Amygdala (tissue), 56 donors: ENCODE measurements at places on chromosomes 6 and 20.

GRCh38 chr20:35598476-35598875 lies 17.2 kb upstream of the SPAG4 start:
- DNase-seq, result no peak

DNA sequence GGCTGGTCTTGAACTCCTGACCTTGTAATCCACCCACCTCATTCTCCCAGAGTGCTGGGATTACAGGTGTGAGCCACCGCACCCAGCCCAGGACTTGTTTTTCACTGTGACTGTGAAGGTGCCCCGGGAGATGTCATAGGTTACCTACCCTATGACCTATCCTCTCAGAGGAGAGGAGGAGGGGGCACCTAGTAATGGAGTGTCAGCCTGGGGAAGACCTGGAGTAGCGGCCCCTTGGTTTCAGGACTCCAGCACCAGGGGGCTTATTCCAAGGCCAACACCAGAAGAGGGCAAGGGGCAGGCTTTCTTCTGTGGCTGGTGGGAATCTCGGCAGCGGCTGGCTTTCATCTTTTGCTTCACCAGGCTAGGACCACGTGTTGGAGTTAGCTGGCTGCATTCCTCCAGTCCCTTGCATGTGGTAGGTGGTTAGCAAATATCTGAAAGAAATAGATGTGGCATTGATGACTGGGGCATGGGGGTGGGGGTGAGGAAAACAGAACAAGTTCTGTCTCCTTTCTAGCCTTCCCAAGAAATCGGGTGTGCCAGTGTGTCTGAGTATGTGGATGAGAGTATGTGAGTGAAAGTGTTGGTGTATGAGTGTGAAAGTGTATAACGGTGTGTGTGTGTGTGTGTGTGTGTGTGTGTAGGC lies 7.9 kb upstream of the ITPR3 start:
- no peak for DNase-seq

- DNase-seq, result no peak
These were observed 181.6 kb upstream of the SYNCRIP start for GRCh38 chr6:85824329-85824728.

- DNase-seq, result no peak
These were observed 643.5 kb upstream of the ID4 start for GRCh38 chr6:19193624-19194023.

GRCh38 chr20:50304501-50304856 lies 113.8 kb downstream of the CEBPB start:
- DNase-seq, result no peak

DNA sequence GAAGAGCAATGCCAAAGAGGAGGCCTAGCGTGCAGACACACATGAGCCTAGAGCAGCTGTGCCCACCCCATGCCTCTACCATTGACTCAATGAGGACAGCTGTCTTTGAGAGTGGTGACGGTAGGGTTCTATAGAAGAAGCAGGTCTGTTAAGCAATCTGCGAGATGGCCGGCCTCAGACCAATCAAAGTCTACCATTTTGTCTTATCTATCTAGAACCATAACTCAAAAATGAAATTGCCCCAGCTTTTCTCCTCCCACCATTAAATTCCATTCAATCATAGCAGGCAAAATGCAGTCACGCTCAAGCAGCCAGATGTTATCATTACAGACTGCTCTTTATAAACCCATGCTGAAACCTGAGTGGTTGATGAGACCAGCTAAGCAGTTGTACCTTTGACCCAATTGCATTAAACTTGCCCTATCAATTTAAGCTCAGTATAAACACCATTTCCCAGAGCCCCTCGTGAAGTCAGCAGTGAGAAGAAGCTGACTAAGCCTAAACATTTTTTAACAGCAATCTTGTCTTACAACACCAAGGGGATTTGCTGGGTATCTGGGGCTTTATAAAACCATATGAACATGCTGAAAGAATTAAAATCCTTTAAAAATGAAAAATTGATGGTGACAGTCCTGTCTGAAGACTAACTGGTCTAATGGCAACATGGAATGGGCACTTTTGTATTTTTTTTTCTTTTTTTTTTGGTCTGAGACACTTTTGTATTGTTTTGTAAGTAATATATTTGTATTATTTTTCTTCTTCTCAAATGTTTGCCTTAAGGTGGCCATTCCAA lies 57.5 kb downstream of the FOXC1 start:
- no peak for DNase-seq

DNA sequence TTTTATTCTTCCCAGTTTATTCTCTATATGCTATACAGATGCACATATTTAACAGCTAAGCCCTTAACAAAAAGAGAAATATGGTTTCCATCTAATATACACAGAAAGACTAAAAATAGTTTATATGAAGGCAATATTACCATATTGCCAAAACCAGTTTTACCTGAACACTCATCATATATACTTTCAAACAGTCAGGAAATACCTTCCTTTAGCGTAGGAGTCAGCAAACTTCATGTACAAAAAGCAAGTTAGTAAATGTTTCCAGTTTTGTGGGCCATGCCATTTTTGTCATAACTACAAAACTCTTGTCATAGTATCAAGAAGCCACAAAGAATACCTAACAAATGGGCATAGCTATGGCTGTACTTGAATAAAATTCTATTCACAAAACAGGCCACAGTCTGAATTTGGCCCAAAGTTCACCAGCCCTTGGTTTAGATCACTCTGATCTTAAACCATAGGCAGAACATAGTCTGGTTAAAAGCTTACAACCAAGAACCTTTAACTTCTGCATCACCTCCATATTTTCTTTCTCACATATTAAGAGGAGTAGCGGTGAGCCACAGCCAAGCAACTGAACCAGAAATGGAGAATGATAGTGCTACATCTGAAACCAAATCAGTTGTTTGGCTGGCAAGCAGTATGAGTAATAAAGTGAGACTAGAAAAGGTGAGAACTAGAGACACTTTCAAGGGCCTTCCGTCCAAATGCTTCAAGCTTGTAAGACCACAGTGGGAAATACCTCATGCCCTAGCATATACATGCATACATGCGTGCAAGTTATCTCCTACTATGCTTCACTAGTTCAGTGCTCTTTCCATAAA lies 116.6 kb downstream of the PTPRK start:
- no peak for DNase-seq

- no peak for DNase-seq
These were observed 16.7 kb downstream of the TRAPPC3L start for GRCh38 chr6:116528780-116529179.

DNA sequence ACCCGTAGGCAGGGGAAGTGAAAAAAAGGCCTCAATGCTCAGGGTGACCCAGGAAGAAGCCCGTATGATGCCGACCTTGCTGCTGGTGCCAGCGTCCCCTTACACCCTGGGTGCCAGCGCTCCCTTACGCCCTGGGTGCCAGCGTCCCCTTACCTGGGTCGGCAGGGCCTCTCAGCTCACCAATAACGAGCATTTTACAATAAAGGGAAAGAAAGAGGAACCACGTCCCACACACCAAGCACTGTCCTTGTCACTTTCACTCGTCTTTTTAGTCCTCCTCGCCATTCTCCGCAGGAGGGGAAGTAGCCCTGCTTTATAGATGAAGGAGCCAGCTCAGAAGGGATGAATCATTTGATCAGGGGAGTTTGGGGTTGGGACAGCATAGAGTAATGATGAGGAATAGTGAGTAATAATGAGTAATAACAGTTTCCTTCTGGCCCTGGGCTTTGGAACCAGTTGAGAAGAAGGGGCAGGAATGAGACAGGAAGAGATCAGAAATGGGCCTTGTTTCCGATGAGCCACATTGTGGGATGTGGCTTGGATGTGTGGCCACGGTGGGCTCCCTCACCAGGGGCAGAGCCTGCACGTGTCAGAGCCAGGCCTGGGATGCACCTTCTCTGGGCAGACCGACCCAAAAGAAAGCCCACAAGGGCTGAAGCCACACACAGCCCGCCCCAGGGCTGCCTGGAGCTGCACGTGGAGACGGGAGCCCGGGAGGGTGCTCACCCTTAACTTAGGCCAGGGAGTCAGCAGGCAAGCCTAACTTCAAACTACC lies 75.7 kb downstream of the SYNJ2 start:
- no peak for DNase-seq

DNA sequence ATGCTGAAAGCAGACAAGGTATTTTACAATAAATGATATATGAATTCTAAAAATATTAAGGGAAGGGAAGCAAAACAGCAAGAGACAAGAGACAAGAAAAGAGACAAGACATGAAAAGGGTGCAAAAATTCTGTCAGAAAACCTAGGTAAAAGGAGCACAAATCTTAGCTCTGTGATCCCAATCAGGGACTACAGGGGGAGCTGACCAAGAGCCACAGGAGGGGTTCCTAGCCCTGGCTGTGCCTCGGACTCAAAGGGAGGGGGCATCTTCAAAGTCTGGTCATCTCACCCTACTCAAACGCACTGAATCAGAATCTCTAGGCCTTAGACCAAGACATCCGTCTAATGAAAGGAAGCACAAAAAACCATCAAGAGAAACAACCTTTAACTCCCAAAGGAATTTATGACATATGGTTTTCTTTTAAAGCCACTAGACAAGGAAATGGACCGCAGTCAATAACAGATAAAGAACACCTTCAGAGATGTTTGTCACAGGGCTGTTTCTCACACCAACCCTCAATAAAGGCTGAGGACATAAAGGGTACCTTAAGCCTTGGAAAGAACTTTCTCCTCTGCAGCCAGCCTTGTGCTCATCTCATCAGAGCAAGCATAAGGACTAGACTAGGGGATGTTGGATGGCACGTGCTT lies 130.4 kb upstream of the CDYL start:
- no peak for DNase-seq

DNA sequence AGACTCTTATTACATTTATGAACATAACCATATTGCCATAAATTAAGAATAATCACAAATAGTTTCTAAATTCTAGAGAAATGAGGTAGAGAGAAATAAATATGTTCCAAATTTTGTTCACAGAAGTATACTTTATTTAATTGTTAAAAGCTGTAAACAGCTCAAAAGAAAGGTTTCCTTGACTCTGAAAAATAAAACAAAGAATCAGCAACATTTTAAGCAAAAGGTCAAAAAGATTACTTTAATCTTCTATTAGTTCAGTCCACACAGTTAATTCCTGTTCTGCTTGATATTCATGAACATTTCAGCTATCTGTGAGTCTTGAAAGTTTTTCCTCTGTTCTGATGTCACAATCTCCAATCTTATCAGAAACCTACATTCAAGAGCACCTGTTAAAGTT lies 197.9 kb downstream of the GJA1 start:
- DNase-seq, result no peak

GRCh38 chr20:46647469-46647868 lies 3.8 kb downstream of the SLC13A3 start:
- no peak for DNase-seq

- no peak for DNase-seq
These were observed 85.3 kb downstream of the SIM1 start for GRCh38 chr6:100379386-100379785.

- DNase-seq, result no peak
These were observed 492.4 kb downstream of the PKHD1 start for GRCh38 chr6:51594981-51595380.

DNA sequence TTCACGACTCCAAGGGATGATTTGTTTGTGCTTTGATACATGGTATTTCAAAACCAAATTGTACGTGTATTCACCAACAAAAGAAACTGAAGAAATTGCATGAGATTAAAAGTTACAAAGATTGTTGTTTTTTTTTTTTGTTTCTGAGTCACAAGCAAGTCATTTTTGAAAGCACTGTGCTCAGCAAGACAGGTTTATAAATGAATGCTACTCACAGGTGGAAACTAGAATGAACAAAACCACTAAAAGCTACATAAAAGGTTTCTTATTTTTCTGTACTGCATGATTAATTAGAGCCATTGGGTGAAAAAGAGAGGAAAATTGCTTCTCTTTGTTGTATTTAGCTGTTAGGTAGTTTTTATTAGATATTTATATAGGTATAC lies 90.2 kb upstream of the RIPOR2 start:
- DNase-seq, result no peak

DNA sequence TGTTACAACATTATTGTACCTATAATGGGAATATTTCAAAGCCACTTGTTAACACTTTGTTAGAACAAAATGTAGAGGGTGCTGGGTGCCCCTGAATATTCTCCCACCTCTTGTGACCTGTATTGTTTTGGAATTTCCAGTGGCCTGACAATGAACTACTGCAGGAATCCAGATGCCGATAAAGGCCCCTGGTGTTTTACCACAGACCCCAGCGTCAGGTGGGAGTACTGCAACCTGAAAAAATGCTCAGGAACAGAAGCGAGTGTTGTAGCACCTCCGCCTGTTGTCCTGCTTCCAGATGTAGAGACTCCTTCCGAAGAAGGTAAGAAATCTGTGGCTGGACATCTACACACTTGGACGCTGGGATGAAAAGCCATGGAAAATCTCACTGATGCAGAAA lies 28.9 kb downstream of the PLG start:
- no peak for DNase-seq

DNA sequence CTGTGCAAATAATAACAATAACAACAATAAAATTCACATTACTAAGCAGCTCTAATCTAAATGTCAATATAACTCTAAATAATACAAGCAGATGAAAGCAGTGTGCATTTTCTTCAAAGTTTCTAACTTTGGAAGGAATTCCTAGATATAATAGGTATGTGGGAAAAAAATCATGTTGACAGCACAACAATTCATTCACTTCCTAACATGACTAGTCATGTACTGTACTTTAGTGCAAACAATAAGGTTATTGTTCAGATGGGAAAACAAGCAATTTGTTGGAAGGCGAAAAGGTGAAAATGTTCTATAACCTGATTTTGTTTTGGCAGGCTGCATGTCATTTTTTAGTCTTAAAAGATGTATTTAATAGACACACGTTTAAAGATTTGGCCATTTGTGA lies 484.3 kb upstream of the JAG1 start:
- no peak for DNase-seq

GRCh38 chr6:138429761-138430160 lies 25.7 kb downstream of the HEBP2 start:
- DNase-seq, result no peak

DNA sequence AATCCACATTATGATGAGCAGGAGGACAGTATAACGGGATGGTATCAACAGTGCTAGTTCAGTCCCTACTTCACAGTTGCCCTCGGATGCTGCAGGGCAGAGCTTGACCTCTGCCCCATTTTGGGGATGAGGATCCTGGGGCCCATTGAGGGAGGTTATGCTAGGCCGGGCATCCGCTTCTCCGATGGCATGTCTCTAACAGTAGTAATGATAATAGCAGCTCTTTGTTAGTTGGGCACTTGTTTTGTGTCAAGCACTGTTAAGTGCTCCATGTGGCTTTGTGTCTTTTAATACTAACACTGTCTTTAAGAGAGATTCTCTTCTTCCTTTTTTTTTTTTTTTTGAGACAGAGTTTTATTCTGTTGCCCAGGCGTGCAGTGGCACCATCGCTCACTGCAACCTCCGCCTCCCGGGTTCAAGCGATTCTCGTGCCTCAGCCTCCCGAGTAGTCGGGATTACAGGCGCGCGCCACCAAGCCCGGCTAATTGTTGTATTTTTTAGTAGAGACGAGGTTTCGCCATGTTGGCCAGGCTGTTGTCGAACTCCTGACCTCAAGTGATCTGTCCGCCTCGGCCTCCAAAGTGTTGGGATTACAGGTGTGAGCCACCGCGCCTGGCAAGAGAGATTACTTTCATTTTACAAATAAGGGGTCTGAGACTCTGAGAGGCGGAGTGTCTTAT lies 1.1 kb downstream of the MAPRE1 start:
- DNase-seq, result no peak

- no peak for DNase-seq
These were observed 600.7 kb downstream of the HDGFL1 start for GRCh38 chr6:23170049-23170448.
